HCEC 1CT (cell line): ENCODE measurements at places on chromosomes 7 and 10.

GRCh38 chr10:50395271-50395670 is 144.0 kb upstream of the ASAH2 start:
- DNase-seq: peak; percentile 62

- peak; percentile 24 for DNase-seq
Observed at GRCh38 chr7:149126662-149127266, 640 bp upstream of the ZNF425 start.

GRCh38 chr7:145151676-145152075 is 315.8 kb upstream of the TPK1 start:
- no peak for DNase-seq

GRCh38 chr10:11865561-11865960 is 42.4 kb downstream of the PROSER2 start:
- no peak for DNase-seq

DNA sequence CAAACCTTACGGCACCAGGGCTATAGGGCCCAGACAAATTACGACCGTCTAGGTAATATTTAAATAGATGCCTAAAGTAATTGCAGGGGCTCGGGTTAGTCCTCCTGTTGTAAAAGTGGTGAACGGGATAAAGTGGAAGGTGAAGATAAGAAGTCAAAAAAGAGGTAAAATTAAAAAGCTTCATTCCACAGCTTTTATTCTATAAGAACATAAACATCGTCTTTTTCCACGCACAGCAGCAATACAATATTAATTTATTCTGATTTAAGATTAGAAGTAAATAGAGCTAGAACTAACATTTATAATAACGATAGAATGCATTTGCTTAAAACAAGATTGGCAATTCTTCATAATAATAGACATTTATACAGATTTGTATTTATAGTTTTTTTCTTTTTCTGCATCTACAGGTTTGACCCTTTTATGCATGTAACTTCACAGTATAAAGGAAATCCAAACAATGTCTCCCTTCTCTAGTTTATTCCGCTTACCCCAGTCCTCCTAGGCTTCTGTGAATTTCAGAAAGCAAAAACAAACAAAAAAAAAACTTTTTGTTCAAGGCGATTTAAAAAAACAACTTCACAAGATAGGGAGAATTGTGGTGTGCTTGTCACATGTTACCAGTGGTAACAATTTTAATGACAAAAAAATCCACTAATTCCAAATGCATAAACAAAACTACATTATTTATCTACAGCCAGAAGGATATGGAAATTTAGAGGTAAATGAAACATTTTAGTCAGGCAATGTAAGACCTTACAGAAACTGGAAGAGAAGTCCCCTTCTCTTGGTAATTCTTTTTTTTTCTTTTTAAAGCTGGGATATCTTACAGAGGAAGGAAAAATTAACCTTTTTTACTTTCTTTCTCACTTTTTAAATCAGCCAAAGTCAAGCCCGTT is 3.4 kb downstream of the HOXA10 start:
- peak; percentile 5 for DNase-seq
